Dermis blood vessel endothelial cell (primary cell): ENCODE measurements at places on chromosomes 13 and 19.

DNA sequence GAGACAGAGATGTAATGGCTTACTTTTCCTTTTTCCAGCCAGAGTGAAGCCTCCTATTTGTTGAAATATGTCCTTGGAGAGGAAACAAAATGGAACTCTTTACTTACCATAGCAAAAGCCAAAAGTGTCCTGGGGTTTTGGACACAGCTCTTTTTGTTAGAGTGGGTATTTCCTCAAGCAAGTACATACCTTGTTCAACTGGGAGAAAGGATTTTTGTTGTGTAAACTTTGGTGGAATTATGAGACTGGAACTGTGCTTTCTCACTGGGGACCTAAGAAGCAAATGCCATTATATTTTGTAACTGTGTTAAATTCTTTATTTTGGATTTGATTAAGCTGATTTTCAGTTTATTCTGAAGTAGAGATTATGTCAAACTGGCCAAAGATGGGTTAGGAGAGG is 58.4 kb downstream of the CYSLTR2 start:
- DNase-seq = no peak

- peak; percentile 7 for DNase-seq
These were observed 25.7 kb downstream of the CNMD start for GRCh38 chr13:52713894-52714293.

DNA sequence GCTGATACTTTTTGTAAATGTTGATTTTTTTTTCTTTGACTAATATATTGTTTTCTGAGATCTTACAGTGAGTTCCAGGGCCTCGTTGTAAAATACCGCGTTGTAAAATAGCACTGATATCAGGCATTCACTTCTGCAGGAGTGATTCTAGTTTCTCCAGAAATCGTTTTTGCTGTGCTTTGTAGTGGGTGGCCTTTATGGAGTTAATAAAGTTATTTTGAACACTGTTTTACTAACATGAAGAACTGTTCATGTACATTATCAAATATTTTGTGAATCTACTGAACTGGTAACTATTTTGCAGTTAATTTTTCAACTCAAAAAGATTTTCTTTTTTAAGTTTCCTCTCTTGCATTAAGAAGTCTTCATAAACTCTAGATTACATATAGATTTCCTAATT is 985 bp upstream of the ZNF266 start:
- DNase-seq = no peak

GRCh38 chr19:42386974-42387707 is 3.0 kb downstream of the CNFN start:
- peak; percentile 60 for DNase-seq

GRCh38 chr19:35644987-35645679 is 3.0 kb upstream of the COX6B1 start:
- DNase-seq = peak; percentile 51

DNA sequence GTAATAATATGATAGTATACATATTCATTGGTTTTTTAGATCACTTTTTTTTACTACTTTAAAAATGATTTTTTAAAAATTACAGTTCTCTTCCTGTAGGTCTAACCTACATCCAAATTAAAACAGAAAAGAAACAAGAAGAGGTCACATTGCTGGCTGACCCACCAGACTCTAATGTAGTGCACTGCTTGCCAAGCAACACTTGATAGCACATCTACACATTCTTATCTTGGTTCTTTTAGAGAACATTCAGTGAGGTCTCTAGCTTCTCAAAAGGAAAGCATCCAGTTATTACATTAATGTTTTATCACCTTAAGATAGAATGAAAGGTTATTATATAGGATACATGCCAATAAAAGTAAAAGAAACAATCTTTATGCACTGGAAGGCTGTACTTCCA is 35.6 kb downstream of the NDFIP2 start:
- no peak for DNase-seq

GRCh38 chr19:1766800-1767352 is 13.6 kb downstream of the ONECUT3 start:
- DNase-seq = no peak

DNA sequence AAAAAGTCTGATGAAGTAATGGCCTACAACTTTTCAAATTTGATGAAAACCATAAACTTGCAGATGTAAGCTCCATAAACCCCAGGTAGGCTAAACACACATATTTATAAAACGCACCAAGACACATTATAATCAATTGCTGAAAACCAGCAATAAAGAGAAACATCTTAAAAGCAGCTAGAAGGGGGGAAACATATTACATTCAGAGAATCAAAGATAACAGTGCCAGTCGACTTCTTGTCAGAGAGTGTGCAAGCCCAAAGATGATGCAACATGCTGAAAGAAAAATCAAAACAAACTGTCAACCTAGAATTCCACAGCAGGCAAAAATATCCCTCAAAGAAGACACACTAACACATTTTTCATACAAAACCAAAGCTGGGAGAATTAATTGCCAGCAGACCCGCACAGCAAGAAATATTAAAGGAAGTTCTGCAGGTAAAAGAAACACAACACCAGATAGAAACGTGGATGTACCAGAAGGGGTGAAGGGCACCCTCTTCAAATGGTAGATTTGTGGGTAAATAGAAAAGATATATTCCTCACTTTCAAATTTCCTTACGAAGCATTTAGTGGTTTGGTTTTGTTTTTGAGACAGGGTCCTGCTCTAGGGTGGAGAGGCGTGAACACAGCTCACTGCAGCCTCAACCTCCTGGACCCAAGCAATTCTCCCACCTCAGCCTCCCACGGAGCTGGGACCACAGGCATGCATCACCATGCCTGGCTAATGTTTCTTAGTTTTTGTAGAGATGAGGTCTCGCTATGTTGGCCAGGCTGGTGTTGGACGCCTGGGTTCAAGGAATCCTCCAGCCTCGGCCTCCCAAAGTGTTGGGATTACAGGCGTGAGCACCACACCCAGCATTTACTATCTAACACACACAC is 16.5 kb upstream of the ATP1A3 start:
- no peak for DNase-seq

DNA sequence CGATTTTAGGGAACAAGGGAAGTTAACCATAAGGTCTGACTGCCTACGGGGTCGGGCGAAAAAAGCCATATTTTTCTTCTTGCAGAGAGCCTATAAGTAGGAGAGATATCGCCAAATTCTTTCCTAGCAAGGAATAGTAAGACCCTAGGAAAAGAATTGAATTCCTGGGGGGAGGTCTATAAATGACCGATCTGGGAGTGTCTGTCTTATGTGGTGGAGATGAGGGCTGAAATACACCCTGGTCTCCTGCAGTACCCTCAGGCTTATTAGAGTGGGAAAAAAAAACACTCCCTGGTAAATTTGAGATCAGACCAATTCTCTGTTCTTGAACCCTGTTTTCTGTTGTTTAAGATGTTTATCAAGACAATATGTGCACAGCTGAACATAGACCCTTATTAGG is 447.5 kb upstream of the ATXN8OS start:
- DNase-seq = no peak

GRCh38 chr19:47228937-47229675 is 1.9 kb downstream of the BBC3 start:
- DNase-seq = peak; percentile 52

- no peak for DNase-seq
These were observed 3.6 kb upstream of the PRODH2 start for GRCh38 chr19:35816262-35816661.

GRCh38 chr13:32179708-32180107 is 135.5 kb downstream of the ZAR1L start:
- DNase-seq = no peak

GRCh38 chr19:10432736-10433130 is 12.4 kb downstream of the PDE4A start:
- DNase-seq = no peak

DNA sequence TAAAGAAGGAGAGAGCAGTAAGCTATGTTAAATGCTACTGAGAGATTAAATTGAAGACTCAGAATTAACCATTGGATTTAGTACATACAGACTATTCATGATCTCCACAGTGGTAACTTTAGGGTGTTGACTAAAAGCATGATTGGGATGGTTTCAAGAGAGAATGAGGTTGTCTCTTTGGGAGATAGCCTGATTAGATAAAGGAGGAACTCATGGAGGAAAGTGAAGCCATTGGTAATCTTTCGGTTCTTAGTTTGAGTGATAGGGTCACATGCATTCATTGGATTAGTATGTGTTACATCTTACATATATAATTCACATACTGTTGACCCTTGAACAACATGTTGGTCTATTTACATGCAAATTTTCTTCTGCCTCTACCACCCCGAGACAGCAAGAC is 18.8 kb upstream of the KL start:
- DNase-seq = no peak

GRCh38 chr19:42166316-42166715 is 34.1 kb upstream of the POU2F2 start:
- no peak for DNase-seq

DNA sequence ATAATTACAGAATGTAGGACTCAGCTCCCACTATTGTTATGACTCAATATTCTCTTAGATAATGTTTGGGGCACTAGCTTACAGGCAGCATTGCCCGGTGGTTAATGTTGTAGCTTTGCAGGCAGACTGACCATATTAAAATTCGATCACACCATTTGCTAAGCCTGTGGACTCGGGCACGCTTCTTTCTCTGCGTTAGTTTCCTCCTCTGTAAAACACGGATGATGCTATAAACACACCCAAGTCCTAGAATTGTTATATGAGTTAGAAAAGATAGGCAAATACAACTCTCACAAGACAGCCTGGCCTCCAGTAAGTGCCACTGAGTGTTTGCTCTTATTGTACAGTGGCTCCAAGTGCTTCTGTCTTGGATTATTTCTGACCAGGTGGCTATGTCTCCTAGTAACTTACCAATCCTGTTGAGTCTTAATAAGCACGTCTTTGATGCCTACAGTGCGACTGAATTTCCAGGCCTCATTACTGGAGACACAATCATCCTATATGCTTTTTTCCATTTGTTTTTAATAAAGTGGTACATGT is 50.0 kb upstream of the ALOX5AP start:
- DNase-seq = no peak

- DNase-seq = peak; percentile 73
These were observed 51.3 kb downstream of the CELF5 start for GRCh38 chr19:3275583-3276340.

DNA sequence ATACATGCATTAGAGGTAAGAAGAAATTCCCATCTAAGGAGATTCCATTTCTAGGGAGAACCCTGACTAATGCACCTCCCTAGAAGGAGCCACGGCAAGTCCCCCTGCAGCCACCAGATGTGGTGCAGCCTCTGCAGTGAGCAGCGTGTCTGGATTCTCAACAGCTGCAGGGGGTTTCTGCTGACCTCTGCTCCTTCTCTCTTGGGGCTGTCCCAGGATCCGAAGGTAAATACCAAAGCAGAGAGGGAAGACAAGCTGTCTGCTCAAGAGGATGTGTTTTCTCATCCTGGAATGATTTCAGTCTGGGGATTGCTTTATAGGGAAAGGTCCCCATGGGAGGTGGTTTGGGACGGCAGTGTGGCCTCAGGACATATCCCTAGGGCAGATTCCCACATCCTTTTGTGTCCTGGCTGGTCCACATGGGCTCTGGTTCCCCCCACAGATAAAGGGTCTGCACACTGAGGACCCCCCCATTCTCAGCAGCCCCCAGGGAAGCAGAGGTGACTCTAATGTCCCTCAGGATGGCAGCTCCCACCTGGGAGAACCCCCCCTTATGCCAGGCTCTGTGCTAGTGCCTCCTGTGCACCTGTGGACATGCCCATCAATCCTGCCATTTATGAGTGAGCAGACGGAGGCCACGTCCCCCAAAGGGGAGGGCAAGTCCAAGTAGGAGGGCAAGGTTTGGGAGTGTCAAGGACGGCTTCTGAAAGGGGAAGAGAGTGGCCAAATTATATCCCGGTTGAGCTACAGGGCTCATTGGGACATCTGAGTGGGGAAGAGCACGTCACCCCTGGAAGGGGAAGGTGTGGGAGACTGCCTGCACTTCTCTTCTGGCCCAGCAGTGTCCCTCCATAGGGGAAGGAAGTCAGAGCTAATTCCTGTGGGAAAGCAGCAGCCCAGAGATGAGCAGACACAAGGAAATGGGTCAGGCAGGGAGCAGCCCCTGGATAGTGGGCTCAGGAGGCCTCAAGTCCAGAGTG is 10.2 kb upstream of the OR10H5 start:
- DNase-seq = no peak

DNA sequence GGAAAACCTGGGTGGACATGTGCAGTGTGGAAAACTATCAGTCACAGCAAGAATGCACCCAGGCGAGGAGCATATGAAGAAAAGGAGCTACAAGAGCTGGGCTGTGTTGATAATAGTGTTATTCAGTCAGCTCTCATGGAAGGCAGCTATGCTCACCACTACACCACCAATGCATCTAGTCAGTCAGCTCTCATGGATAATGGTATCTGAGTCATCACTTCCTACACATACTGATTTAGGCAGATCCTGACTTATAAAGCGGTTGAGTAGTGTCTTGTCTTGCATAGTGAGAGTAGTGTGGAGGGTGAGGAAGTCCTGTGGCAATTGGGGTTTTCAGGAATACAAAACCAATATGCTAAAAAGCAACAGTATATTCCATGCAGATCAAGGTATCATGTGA is 9.1 kb upstream of the ZNF160 start:
- peak; percentile 14 for DNase-seq

- peak; percentile 96 for DNase-seq
These were observed 9.3 kb upstream of the SYT5 start for GRCh38 chr19:55189403-55189835.

DNA sequence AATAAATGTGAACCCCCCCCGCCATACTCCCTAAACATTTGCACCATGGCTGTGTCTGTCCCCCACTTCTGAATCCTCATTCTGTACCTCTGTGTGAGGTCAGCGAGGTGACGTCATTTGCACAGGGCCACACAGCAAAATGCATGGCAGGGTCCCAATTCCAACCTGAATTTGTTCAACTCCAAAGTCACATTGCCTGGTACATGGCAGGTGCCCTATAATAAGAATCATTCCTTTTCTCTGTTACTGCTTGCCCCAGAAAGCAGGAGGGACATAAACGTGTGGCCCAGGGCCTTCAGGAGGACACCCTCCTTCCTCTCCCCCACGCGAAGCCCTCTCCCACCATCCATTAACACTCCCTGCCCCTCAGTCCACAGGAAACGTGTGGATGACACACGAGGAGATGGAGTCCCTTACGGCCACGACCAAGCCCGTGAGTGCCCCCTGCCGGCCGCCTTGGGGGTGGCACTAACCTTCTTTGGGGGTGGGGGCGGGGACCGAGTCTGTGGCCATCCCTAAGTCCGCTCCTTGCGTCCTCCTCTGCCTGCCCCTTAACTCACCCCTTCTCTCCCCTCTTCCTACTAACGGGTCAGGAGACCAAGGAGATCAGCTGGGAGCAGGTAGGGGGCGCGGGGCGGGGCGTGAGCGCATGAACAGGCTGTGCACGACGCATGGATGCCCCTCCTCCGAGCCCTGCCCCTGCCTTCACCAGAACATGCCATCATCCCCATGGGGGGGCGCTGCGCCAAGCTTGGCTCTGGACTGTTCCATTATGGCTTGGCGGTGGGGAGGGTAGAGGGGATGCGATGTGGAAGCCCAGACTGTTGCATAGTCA is 9.4 kb downstream of the HRC start:
- peak; percentile 80 for DNase-seq

- DNase-seq = no peak
These were observed 649.4 kb upstream of the PCDH20 start for GRCh38 chr13:62065016-62065415.
